Central memory CD8-positive, alpha-beta T cell (primary cell): ENCODE measurements at places on chromosomes 7 and 10.

GRCh38 chr7:2083362-2083761 lies 149.4 kb downstream of the MAD1L1 start:
- DNase-seq = no peak

DNA sequence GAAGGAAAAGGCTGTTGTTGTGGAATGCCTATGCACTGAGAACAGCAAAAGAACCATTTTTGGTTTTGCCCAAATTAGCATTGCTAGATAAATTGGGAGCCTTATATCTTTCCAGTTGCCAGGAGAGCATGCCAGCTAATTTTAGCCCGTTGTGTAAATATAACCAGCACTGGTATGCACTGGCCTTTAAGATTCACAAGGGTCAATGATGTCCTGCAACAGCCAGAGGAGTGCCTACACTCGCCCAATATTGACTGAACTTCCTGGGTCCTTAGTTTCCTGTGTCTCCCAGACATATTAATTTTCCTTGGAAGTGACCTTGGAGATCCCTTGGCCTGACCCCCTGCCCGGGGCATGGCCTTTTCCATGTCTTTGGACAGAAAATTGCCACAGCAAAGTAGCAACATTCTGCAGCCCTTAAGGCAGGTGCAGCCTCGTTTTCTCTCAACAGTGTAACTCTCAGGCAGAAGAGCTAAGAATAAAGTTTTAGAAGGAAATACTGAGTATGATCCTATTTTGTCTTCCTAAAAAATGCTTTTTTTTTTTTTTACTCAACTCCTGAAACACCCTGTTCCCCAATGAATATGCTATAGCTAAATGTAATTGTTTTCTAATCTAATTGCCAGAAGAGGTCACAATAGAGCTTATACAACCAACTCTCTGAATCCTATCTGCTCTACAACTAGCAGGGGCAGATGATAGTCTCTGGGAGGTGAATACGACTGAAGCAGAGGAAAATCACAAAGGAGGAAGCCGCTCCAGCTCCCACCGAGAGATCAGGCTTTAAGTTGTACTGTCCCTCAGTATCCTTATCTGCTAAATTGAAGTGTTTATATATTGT lies 131.9 kb upstream of the PCGF5 start:
- no peak for DNase-seq

- DNase-seq = peak; percentile 20
Observed at GRCh38 chr10:12130237-12130872, 878 bp downstream of the SEC61A2 start.

- no peak for DNase-seq
Observed at GRCh38 chr7:19969859-19970493, 196.6 kb upstream of the TMEM196 start.
